ENCODE measurements at places on chromosomes 5 and 9.

DNA sequence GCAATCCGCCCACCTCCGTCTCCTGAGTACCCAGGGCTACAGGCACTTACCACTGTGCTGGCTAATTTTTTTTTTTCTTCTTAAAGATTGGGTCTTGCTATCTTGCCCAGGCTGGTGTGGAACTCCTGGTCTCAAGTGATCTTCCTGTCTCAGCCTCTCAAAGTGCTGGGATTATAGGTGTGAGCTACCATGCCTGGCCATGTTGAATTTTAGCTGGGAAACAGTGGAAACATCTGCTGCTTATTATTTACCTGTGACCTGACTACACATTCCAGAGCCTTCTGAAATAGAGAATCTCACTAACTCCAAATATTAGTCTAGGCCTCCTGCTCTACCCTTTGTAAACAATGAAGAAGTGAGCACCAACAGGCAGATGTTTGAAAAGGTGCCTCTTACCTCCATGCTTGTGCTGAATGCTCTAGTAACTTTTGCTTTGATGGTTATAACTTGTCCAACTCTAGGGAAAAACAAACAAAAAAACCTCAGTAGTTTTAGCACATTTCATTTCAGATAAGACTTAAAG is 22.5 kb downstream of the ACOT12 start:
- DNase-seq: no peak

DNA sequence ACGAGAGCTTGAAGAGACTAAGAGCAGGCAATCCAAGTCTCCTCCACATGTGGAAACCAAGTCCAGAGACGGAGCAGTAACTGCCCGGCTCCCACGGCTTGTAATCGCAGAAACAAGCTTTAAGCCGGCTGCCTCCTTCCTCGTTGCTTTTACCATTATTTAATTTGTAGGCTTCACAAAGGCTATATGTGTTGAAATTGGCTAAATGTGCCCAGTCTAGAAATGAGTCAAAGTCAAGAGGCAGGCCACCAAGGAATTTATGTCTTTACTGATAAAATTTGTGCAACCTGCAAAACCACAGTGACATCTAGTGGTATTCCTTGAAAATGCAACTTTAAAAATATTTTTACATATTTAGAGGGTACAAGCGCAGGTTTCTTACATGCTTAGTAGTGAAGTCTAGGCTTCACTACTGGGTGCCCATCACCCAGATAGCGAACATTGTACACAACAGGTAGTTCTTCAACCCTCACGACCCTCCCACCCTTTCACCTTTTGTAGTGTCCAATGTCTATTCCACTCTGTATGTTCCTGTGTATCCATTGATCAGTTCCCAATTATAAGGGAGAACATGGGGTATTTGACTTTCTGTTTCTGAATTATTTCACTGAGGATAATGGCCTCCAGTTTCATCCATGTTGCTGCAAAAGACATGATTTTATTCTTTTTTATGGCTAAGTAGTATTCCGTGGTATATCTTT is 33.5 kb upstream of the EBF1 start:
- no peak for DNase-seq

DNA sequence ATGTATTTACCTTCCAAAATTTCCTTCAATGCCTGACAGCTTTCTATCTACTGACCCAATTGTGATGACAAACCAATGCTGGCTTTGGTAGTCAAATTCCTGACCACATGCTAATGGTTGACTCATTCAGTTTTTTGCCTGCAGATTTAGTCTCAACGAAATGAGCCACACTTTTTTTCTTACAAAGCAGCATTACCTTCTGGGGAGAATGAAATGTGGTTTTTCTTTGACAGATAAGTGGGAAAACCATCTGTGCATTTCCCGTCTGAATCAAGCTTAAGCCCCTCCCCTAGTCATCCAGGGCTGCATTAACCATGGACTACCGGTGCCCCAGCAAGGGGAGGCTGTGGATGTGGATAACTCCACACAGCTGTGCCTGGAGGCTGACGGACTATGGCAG is 99.6 kb upstream of the TAF11L2 start:
- DNase-seq: no peak

DNA sequence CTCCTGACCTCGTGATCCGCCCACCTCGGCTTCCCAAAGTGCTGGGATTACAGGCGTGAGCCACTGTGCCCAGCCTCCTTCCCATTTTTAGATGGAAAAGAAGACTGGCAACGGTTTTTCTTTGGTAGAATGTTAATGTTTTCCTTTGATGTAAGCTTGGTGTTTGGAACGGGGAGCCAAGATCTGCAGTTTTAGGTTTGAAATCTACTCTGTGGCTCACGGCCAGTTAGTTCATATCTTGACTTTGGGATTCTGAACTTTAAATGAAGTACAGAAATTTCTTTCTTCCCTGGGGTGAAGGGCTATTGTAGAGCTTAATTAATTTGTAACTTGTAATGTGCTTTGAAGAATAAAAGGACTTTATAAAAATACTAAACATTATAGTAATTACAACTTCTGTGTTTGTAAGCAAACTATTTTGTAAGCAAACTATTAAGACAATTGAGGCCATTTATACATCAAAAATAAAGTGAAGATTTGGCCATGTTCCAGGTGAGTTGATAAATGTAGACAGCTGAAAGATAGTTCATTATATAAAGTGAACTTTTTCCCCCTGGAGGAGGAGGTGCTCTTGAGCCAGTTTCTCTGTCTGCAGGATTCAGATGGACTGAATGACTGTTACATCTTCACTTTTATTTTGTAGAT is 117.1 kb upstream of the TUT7 start:
- DNase-seq: no peak

DNA sequence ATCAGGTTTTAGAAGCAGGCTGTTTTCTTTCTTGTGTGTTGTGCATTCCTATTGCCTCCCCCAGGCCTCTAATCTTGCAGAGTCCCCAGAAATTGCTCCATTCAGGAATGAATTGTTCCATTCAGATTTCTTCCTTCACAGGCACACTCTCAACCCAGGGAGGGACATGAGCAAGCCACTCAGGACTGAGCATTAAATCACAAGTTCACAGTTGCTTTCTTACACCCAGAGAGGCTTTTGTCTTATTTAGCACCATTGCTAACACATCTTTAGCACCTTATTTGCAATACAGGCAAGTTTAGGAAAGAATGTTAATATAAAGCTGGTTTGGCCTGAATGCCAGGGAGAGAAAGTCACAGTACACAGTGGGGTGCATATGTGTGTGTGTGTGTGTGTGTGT is 221.4 kb downstream of the RAB3C start:
- DNase-seq: no peak

- no peak for DNase-seq
Measured at GRCh38 chr9:110355911-110356310, 18.2 kb upstream of the TXNDC8 start.

GRCh38 chr9:5184776-5185175 is 663 bp downstream of the INSL6 start:
- DNase-seq: no peak

GRCh38 chr9:126023962-126024361 is 276.8 kb downstream of the PBX3 start:
- DNase-seq: no peak

GRCh38 chr5:138224712-138225111 is 11.6 kb upstream of the CDC23 start:
- no peak for DNase-seq
